ENCODE measurements at places on chromosomes 11 and 22.

GRCh38 chr11:47121731-47122130 lies 54.9 kb downstream of the ARFGAP2 start:
- no peak for DNase-seq

DNA sequence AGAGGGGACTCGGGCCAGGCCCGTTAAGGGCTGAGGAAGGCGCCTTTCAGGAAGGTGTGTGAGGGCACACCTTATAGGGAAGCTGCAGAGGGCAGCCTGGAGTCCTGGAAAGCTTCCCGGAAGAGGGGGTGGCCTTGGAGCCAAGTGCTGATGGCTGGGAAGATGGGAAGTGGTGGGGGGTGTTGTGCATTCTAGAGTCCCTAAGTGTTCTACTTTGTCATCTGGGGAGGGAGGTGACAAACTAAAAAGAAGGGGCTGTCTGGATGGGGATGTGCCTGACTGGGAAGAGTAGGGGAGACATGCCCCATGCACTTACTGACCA lies 6.8 kb downstream of the ZDHHC8 start:
- no peak for DNase-seq

DNA sequence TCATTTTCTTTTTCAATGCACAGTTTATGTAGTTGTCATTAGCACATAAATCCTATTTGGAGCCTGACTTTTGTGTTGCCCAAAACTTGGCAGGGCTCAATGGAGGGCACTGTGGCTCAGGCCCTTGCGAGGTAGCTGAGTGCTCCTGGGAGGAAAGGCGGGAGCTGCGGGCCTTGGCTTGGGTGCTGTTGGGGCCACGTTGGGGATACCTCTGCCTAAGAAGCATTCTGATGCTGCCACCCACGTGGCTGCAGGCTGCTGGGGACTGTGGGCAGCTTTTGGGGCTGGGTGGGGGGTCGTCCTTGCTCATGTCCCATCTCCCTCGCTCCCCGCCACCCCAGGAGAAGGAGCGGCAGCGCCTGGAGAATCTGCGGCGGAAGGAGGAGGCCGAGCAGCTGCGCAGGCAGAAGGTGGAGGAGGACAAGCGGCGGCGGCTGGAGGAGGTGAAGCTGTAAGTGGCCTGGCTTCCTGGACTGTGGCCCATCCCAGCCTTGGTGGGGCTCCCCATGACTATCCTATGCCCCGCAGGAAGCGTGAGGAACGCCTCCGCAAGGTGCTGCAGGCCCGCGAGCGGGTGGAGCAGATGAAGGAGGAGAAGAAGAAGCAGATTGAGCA lies 20.9 kb downstream of the INCENP start:
- DNase-seq = no peak

DNA sequence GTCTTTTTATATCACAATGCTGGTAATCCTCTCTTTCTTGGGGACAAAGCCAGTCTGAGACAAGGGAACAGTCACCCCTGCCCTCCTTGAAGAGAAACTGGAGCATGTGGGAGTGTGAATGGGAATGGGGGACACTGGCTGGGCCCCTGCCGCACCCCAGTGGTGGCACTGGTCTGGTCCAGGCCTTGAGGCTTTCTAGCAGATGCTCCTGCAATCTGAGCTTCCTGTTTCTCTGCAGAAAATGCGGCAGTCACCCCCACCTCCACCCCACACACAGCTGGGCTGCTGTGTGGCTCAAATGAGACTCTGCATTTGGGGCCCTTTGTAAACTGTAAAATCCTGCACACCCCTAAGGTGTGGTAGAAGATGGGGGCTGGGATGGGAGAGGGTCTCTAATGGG lies 6.6 kb upstream of the MARK2 start:
- no peak for DNase-seq

DNA sequence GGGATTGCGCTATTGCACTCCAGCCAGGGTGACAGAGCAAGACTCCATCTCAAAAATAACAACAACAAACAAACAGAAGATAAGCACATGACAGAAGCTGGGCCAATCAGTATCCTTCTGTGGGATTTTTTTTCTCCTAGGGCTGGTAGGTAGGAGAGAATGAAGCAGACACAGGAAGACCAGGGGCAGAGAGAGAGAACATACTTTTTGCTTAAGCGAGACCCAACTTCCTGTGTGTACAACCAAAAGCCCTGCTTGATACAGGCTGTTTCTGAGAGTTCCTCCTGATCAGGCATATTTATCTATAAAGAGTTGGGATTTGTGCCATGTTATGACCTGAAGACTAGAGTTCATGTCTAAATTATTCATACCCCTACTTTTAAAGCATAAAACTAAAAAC lies 12.4 kb upstream of the PLEKHB1 start:
- no peak for DNase-seq

DNA sequence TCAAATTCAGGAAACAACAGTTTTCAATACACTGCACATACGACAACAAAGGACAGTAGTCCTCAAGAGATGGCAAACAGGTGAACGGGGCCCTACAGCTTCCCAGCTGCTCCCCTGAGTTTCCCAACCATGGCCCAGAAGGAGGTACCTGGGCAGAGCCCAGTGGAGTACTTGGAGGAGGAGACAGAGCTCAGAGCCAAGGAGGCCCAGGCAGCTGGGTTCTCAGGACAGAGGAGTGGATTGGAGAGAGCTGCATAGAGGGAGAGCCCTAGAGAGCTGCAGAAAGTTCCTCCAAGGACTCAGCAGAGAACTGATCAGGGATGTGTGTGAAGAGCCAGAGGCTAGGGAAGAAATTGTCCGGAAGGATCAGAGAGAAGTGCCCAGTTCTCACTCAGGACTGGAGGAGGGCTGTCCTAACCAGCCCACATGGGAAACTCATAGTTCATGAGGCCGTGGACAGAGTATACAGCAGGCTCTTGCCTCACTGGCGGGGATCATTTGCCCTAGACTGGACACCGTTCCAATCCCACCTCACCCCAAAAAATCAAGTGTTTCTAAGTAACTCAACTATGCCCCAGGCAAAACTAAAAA lies 7.6 kb upstream of the ASCL2 start:
- DNase-seq = no peak
